Osteocyte (in vitro differentiated cells): ENCODE measurements at places on chromosomes 1 and 21. TPM values are rescaled to one million over a fixed set of nuclear protein-coding genes. Genes with fewer than 3 reads are reported as not detected.

SLC9C2 gene
- not detected in 2 replicates for total RNA-seq

DNA sequence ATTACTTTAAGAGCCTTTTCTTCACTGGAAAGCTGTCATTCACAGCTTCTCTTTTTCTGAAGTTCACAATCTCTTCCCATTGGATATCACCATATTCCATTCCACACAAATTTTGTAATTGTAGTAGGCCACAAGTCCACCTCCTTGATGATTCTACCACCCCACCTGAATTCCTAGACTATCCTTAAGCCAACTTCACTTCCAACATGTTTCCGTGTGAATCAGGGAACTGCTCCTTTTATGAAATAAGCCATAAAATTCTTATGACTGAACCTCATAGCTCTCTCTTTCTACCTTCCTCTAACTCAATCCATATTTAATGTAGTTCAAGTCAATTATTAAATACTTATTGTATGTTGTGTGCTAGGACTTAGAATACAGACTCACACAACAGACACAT, 16.6 kb upstream of the ZRANB2 start:
- peaks cover 9% of the 10 kb centered on the region for H3K27me3 ChIP-seq
- no peak overlapping the region for H3K4me3 ChIP-seq
- no peak overlapping the region for H3K27ac ChIP-seq
- H3K4me1 ChIP-seq = no peaks in the 10 kb centered on the region
- DNase-seq = no peak
- H3K36me3 ChIP-seq = no peaks in the 10 kb centered on the region

DNA sequence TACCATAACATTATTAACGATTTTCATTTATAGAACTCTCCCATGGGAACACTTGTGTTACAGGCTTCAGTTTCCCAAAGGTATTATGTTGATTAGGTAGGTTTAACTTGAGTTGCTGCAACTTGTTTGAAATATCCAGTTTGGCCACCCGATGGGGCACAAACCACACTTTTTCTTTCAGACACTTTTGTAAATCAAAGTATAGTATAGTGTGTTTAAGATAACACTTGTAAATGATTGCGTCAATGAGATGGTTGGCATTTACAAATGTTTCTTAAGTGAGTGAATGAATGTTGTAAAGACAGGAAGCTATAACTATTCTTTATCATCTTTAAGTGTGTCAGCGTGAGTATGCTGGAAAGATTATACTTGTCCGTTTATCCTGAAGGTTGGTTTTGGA, 4.3 kb downstream of the XPR1 start:
- no peak for DNase-seq
- H3K27ac ChIP-seq = no peak overlapping the region
- no peaks in the 10 kb centered on the region for H3K36me3 ChIP-seq
- no peak overlapping the region for H3K4me3 ChIP-seq
- H3K27me3 ChIP-seq = no peaks in the 10 kb centered on the region

GRCh38 chr1:10677491-10678391, 118.7 kb downstream of the CASZ1 start:
- H3K27me3 ChIP-seq = no peaks in the 10 kb centered on the region
- no peak for DNase-seq
- no peak overlapping the region for H3K4me3 ChIP-seq
- no peak overlapping the region for H3K27ac ChIP-seq

- H3K36me3 ChIP-seq = no peaks in the 10 kb centered on the region
- no peak overlapping the region for H3K27ac ChIP-seq
- H3K4me1 ChIP-seq = no peaks in the 10 kb centered on the region
- no peak for DNase-seq
Observed at GRCh38 chr1:47875831-47876586, 121.2 kb downstream of the TRABD2B start.
